ENCODE measurements at places on chromosomes 3 and 15. TPM values are rescaled to one million over a fixed set of nuclear protein-coding genes. Genes with fewer than 3 reads are reported as not detected.

DNA sequence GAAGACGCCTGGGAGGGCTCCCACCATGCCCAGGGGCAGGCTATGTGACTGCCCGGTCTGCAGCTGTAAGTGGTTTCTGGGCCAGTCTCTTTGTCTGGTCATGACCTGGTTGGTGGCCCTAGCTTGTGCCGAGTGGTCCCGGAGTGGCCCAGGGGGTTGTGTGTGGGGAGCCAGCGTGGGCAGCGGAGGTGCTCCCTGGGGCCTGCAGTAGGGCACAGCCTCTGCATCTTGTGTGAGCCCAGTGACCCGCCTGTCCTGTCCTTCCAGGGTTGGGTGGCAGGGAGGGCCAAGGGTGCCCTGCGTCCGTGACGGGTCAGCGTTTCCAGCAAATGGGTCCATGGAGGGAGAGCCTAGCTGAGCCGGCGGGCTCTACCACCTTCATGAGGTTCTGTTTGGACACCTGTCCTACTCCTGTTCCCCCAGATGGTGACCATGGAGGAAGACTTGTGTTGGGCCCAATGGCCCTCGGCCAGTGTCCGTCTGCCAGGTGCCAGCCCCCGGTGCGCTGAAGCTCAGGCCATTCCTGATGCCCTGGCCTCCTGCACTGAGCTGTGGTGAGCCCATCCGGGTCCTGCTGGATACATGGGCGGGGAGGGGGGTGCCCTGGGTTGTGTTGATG is 215.4 kb downstream of the SNRPN start:
- no peak for DNase-seq

- DNase-seq: no peak
Measured at GRCh38 chr3:65827076-65827475, 211.6 kb downstream of the MAGI1 start.

DNA sequence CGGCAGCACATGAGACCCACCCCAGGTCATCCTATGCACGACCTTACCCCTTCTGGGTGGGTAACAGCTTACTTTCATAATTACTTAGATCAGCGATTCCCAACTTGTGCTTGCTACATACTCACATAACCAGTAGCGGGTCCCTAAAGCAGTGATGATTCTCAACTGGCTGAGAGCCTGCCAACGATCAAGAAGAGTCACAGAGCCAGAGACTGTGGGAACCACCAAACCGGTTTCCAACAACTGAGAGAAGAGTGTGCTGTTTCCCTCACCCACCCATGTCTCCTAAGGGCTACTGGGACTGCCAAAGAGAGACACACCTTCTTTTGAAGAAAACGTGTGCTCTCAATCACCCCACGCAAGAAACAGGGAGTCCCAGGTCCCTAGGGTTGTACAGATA is 12.0 kb upstream of the XXYLT1 start:
- DNase-seq: no peak

- no peak for DNase-seq
Measured at GRCh38 chr3:155007729-155008128, 72.4 kb upstream of the MME start.

DNA sequence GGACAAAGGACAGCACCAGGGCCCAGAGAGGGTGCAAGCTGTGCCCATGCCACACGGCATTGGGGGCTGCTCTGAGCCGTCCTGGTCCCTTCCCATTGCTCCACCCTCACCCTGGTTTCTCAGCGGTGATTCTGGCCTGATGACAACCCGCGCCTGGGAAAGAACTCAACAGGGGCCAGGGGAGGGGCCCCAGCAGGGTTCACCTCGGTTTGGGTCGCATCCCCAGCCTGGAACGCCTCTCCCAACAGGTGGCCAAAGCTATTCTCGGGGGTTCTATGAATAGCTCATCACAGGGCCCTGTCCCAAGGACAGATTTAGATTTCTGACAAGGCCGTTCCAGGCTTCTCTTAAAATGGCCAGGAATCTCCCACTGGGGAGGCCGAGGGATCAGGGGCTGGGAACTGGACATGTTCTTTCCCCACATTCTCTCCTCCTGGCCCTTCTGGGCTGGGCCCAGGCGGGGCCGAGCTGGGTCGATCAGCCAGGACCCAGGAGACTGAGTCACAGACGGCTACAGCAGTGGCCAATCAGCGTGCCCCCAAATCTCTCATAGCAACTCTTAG is 17.9 kb downstream of the GRIP2 start:
- DNase-seq: peak; percentile 50

- no peak for DNase-seq
Measured at GRCh38 chr3:136989781-136990524, 32.2 kb downstream of the IL20RB start.

The ARL14 gene
- total RNA-seq: not detected

- DNase-seq: no peak
Measured at GRCh38 chr15:86690566-86690965, 610.9 kb downstream of the AGBL1 start.

GRCh38 chr15:75786575-75786947 is 56.7 kb upstream of the UBE2Q2 start:
- no peak for DNase-seq

DNA sequence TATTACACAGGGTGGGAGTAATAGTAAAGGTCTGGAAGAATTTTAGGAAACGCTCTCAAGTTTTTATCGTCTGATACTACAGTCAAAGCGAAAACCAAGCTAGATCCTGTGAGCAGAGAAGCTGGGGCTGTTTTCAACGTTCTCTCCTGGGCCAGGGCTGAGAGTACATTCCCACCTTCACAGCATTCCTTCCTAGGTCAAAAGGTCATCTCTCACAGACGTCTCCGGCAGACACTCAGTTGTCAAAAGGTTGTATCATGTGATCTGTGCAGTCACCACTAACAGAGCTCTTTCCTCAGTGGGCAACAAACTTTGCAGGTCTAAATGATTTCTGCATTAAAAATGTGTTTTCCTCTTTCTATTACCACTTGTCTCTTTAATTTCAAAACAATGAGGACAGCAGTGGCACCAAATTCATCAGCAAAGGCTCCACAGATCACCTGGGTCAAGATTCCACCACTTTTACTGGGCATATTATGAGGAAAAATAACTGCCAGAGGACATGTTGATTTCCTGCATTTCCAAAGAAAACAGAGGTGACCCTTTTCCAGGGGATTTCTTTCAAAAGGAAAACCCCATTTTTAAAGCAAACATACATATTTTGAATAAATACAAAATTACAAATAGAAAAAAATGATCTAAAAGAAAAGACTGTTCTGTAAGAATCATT is 41.9 kb downstream of the MEIS2 start:
- DNase-seq: no peak

The RAD18 gene
- 18.8 TPM for total RNA-seq

DNA sequence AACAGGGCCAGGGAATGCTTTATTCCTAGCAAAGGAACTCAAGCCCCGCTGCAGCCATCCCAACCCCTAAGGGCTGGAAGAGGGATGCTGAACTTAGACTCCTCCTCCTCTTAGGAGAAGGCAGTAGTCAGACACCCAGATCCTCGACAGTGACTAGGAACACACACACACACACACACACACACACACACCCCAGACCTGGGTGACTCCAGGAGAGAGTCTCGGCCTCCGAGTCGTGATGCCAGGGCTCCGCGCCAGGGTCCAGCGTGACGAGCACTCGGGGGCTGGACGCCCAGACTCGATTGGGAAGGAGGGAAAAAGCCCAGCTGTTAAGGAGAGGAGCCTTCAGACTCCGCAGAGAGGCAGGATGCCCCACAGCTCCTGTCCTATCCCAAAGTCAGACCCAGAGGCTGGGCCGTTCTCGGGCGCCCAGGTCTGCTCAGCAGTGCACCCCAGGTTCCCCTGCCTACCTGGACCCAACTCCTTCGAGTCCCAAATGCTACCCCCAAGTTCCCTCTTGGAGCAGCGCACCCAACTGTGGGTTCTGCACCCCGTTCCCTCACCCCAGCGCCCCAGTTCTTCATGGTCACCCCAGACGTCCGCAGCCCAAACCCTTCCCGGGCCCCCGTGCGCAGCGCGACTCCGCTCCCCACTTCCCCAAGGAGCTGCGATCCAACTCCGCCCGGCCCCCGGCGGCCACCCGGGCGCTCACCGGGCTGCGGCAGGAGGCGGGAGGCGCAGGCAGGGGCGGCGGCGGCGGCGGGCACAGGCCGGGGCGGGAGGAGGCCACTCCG is 421 bp downstream of the BMF start:
- peak; percentile 68 for DNase-seq

- no peak for DNase-seq
Measured at GRCh38 chr15:92914768-92915221, 14.7 kb downstream of the CHD2 start.

GRCh38 chr3:57006179-57006657 is 54.2 kb upstream of the SPATA12 start:
- no peak for DNase-seq

DNA sequence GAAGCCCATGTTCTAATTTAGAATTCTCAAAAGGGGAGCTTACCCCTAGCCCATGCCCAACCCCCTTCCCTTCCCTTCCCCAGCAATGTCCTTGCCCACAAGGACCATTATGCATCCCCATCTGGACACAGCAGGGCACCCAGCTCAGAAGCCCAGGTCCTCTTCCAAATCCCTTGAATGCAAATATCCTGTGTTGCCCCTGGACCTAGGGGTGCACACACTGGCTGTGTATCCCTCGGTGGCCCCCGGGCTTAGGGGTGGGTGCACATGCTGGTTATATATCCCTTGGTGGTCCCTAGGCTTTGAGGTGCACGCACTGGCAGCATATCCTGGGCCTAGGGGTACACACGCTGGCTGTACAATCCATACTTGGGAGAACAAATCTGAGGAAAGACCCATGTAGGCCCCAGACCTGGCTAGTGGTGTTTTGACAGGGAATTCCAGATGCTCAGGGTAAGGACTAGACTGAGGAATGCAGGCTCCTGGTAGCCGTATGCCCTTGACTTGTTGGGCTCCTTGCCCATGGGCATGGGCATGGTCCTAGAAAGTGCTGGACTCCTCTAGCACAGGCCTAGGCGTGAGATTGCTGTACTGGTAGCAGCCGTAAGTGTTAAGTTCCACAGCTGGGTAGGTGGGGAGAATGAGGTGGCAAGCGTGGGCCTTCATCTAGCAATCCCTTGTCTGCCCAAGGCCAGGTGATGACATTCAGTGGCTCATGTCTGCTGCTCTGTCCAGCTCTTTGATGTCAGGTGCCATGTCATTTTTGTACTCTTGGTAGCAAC is 222.4 kb downstream of the OPA1 start:
- no peak for DNase-seq

GRCh38 chr15:36671017-36671416 is 91.6 kb downstream of the CDIN1 start:
- DNase-seq: no peak

GRCh38 chr3:33167284-33167683 is 51.3 kb downstream of the SUSD5 start:
- no peak for DNase-seq

DNA sequence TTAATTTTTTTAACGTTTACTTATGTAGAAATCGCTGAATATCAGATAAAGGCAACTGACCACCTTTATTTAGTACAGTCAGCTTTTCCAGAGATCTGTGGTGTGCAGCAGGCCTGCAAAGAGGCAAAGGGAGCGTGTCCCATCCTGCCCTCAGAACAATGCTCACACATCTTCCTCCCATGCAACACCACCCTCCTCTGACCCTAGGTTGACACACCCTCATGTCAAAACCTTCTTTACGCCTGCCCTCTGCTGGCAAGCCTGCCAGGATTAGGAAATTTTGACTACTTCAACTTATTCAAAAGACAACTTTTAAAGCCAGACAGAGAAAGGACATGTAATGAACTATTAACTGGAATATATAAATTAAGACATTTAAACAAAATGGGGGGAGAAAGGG is 513.7 kb downstream of the FOXP1 start:
- peak; percentile 33 for DNase-seq

GRCh38 chr3:41507336-41508062 is 308.2 kb downstream of the CTNNB1 start:
- DNase-seq: no peak

The WDR49 gene
- total RNA-seq: 0.93 TPM

- DNase-seq: no peak
Measured at GRCh38 chr15:44500555-44500954, 36.4 kb upstream of the EIF3J start.

The SYNPR gene
- total RNA-seq: not detected

The FILIP1L gene
- 16.7 TPM for total RNA-seq

GRCh38 chr3:107981471-107982111 is 109.2 kb downstream of the CD47 start:
- no peak for DNase-seq

GRCh38 chr3:67798412-67798811 is 144.0 kb upstream of the SUCLG2 start:
- DNase-seq: no peak

The BBS4 gene
- 83.9 TPM for total RNA-seq

The SCAANT1 gene
- total RNA-seq: not detected

GRCh38 chr3:132042681-132043080 is 7.9 kb upstream of the CPNE4 start:
- DNase-seq: no peak

DNA sequence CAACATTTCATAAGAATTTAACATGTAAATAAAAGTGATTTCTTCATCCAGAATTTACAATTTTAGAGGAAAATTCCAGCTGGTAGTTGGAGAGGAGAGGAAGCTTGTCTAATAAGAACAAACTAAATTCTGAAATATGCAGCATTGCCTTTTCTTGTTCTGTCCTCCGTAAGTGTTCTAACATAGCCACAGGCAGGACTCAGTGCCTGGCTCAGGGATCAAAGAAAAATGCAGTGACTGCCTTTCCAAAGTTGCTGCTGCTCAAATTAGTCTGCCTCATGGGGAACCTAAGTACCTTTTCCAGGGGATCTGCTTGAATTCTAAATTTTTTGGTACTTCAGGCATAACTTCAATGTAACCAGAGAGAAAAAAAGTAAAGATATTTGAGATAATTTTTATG is 713.0 kb upstream of the CADM2 start:
- DNase-seq: no peak

DNA sequence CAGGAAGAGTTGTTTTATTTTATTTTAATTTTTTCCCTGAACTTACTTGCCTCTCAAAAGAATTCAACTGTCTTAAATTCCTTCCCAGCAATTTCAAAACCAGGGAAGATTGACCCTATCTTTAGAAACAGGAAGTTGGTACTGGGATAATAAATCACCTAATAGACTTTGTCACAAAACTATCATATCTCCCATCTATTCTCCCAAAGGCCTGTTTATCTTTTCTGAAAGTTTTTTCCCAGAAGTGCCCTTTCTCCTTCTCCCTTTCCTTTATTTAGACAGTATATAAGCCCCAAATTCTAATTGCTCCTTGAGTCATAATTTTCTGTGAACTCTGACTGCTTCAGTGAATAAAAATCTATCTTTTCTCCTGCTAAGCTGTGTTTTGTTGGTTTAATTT is 2.9 kb upstream of the RNF7 start:
- DNase-seq: no peak

The USP50 gene
- total RNA-seq: 8.7 TPM

The ADAMTSL3 gene
- 9.4 TPM for total RNA-seq

The FBXO40 gene
- 0.68 TPM for total RNA-seq

GRCh38 chr3:44991326-44991725 is 15.3 kb downstream of the EXOSC7 start:
- DNase-seq: no peak

The PDIA5 gene
- total RNA-seq: 76.0 TPM

DNA sequence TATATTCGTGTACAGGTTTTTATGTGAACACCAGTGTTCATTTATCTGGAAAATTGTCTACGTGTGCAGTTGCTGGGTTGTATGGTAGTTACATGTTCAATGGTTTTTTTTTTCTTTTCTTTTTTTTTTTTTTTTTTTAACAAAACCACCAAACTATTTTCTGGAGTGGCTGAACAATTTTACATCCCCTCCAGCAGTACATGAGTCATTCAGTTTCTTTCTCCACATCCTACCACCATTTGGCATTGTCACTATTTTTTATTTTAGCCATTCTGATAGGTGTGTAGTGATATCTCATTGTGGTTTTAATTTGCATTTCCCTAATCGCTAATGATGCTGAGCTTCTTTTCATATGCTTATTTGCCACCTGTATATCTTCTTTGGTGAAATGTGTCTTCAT is 256.3 kb upstream of the EOMES start:
- DNase-seq: no peak

The FHIT gene
- 15.5 TPM for total RNA-seq
